ENCODE measurements at places on chromosomes 6 and 20.

GRCh38 chr6:109628158-109629000 is 62.6 kb downstream of the AK9 start:
- no peak for DNase-seq

DNA sequence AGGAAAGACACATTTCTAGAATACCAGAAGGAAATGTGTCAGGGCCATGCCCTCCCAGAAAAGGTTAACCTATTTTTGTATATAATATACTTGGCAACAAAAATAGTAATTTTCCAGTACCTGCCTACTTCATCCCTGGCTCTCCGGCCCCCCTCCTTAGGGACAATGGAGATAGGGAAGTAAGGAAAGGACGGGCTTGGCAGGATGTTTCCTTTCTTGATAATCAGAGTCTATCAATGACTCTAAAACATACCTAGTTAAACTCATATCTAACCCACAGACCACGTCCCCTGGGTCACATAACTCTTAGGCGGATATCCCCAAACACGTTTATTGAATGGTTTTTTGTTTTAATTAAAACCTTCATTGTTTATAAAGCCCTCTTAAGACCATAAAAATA is 11.8 kb downstream of the UQCC2 start:
- DNase-seq: no peak

DNA sequence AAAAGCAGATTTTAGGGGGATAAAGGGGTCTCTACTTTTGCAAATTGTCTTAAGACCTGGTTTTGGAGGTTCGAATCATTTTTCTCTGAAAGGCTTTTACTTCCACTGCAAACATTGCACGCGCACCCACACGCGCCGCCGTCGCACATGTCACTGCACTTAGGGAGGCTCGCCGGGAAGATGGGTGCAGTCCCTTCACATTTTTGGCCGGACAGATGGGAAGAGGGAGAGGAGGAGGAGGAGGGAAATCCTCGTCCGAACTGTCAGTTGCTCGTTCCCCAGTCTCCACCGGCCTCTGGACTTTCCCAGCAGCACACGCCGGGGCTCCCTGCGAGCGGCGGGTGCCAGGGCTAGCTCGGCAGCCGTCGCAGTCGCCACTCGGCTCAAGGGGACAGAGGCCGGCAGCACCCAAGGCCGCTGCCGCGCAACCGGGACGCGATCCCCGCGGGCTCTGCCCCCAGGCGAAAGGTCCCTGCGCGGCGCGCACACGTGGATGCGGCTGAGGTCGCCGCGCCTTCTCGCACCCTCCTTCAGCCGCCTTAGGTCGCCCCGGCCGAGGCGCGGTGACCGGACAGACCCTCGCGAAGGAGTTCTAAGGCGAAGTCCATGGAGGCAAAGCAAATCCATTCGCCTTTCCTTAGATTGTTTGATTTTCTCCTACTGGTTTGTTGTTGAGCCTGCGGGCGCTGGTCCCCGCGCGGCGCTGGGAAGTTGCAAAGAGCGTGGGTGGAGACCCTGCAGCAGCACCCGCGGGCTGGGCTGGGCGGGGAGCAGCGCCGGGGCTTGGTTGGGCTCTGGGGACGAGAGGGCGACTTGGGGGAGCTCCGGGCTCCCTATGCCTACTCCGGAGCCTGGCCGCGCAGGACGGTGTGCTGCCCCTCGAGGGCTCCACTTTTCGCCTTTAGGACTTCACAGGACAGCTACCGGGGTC is 1.2 kb downstream of the MYB start:
- peak; percentile 43 for DNase-seq

- DNase-seq: no peak
Observed at GRCh38 chr20:47359530-47360296, 3.2 kb upstream of the ZMYND8 start.

DNA sequence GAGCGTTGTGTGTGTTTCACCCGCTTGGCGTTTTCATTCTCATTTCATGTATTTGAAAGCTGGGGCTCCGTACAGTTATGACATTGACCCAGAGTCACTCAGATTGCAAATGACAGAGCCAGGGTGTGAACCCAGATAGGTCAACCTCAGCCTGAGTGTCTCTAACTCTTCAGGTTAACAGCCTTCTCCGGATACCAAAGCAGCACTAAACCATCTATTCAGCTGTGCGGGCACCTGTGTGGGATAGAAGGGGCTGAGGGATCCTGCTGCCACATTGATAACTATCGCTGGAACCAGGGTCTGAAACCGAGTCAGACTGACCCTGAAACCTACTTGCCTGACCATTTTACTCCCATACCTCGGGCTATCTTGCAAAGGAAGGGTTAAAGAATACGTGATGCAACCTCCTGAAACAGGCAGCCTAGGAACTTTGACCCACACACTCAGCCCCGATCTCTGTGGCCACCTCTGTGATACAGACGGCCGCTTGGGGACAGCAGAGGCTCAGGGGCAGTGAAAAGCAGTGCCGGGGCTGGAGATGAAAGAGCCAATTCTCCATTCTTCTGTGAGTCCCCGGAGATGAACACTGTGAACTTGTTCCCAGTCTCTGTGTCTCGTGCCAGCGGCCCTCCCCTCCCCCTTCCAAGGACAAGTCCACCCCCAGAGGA is 233.5 kb upstream of the QKI start:
- no peak for DNase-seq

GRCh38 chr6:113574147-113574546 is 283.0 kb upstream of the MARCKS start:
- no peak for DNase-seq

GRCh38 chr20:56217829-56218228 is 30.7 kb upstream of the MC3R start:
- no peak for DNase-seq

DNA sequence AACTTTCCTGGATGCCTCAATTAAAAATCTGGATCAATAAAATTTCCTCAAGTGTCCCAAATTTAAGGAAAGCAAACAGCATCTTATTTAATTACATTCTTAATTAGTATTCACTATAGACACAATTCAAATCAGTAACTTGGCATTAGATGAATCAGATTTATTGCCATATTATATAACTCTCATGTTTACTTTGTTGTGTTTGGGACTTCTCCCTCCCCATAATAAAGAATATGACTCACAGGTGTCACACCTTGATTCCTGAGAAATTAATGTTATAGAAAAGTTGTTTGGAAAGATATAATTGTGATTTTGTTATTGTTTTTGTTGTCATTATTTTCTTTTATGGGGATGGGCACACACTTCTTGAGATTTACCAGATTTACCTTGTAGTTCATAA is 18.4 kb downstream of the EYA4 start:
- DNase-seq: no peak

- DNase-seq: no peak
Observed at GRCh38 chr6:43890197-43891062, 120.4 kb downstream of the VEGFA start.

DNA sequence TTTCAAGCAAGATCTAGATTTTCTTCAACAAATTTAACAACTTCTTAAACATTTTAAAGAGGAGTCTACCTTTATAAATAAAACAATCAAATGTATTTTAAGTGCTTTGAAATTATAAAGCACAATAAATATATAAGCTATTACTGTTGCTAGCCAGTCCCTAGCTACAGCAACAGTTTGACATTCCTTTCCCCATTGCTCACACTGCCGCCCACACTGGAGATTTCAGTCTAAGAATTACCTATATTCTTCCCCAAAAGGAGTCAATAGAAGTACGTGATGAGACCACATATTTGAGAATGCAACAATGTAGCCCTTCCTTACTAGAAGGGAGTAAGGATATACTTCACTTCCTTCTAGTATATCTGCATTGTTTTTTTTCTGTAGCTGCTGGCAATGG is 65.3 kb upstream of the RNF146 start:
- DNase-seq: no peak

DNA sequence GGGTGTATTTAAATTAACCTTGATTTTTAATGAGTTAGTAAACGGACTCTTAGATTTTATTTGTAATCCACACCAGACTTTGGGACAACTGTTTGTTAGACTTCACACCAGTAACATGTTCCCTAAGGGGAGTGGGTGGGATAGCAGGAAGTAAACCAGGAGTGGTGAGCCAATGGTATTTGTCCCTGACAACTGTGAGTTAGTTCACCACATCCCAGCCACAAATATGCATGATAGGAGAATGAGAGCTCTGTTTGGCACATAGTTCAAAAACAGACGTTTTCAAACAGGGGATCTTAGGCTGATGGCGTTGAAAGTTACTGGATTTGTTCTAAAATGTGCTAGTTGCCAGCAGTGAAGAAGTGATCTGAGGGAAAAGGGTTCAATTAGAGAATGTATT is 18.7 kb upstream of the COL10A1 start:
- no peak for DNase-seq

- no peak for DNase-seq
Observed at GRCh38 chr6:22069306-22069800, 227.5 kb downstream of the PRL start.

GRCh38 chr6:112144145-112144926 is 56.9 kb downstream of the FAM229B start:
- DNase-seq: no peak

DNA sequence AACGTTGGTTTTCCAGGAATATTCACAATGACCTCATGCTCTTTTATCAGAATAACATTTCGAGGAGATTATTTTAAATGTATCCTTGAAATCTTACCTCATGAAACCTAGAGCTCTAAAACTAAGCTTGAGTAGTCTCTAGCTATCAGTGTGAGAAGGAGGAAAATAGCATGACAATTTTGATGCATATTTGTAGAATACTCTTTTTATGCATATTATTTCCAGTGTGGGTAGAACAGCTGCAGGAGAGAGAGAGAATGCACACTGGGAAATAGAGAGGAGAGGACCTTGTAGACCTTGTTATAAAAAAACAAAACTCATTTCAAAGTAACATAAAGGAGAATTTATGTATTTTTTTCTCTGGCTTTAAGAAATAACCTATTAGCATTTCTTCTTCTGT is 71.1 kb upstream of the VGLL2 start:
- no peak for DNase-seq

GRCh38 chr20:63495741-63496595 is 2.9 kb downstream of the EEF1A2 start:
- peak; percentile 77 for DNase-seq

GRCh38 chr6:11920566-11920965 is 91.5 kb upstream of the HIVEP1 start:
- no peak for DNase-seq

GRCh38 chr20:46371656-46372055 is 34.8 kb downstream of the ELMO2 start:
- no peak for DNase-seq

- DNase-seq: no peak
Observed at GRCh38 chr20:37223053-37223452, 38.6 kb downstream of the GHRH start.

- DNase-seq: no peak
Observed at GRCh38 chr6:73566954-73567591, 46.2 kb upstream of the EEF1A1 start.

- no peak for DNase-seq
Observed at GRCh38 chr6:3987053-3987452, 91.9 kb downstream of the FAM217A start.

DNA sequence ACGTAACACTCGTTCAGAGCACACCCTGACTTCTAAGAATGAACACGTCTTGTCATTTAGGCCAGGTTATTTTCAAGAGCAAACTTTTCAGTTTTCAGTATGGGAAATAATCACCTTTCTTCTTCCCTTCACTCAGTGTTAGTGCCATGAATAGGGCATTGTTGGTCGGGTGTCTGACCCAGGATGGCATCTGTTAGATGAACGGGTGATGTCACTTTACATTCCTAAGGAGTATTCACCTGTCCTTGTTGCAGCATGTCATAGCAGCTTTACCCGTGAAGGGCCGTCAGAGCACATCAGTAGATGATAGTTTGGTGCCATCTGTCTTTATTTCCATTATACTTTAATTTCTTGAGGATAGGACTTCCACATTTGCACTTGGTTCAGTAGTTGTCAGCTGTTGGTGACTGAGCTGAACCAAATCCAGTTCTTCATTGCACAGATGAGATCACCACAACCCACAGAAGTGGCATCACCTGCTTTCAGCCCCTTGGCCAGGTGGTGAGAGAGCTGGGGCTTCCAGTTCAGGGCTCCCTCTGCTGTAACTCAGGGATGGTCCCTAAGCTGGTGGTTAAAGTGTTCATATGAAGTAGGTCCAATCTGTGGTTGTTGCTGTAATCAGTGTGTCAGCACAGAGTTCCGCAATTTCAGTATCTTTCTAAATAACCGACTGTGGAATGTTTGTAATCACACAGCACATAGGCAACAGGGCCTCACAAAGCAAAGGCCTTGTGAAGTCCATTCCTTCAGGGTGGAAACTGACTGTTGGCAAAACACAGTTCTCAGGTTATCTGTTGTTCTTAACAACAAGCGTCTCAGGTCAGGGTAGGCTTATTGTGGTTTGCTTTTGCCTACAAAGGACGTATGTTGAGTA is 68.2 kb downstream of the FAM120B start:
- no peak for DNase-seq

DNA sequence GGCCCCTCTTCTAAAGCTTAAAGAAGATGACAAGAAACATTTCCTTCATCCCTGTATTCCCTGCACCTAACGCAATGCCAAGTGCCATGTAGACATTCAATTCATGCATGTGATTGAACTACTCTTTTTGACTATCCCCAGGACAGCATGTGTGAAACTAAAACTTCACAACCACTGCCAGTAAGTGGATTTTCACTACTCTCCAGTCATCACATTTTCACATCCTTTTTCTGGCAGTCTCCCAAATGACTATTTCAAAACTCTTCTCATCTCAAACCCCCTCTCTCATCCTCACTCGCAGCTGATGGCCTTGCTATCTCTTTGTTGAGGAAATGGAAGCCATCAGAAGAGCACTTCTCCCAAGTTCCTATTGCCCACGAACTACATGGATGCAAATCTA is 122.6 kb downstream of the OPRM1 start:
- no peak for DNase-seq

- DNase-seq: no peak
Observed at GRCh38 chr6:84093441-84094435, 60.2 kb downstream of the MRAP2 start.

DNA sequence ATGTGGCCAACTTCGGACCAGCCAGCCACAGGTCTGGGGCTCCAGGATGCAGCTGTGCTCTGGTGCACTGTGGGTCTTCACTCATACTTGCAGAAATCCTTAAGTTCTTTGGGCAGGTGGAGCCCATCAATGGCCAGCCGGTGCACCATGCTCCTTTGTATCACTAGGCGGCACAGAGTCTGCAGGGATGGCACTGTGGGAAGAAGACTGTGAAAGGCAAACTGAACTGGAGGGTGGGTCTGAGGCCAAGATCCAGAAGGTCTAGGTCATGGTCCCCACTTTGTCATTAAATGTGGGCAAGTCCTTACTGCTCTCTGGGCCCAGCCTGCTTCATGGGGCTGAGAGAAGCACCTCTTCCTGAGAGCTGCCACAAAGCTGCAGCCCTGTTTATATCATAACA is 1.3 kb upstream of the SPATA25 start:
- DNase-seq: no peak

DNA sequence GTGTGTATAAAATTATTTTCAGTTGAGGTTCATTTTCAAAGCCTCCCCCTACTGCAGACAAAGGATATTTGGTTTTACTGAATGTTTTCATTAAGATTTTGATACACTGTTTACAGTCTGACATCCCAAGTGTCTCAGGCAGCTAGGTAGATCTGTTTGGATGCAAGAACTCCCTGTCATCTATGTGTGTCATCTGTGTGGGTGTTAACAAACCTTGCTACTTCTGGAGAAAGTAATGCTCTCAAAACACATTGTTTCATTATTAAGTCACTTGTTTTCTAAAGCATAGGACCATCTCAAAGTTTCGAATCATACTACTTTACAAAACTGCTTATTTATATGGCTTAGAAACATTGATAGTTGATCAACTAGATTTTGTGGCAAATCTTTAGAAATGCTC is 114.5 kb upstream of the TMEM170B start:
- DNase-seq: no peak

- no peak for DNase-seq
Observed at GRCh38 chr6:114718186-114718585, 375.4 kb upstream of the HS3ST5 start.
